Endothelial cell (in vitro differentiated cells): ENCODE measurements at places on chromosomes 5 and 9.

- DNase-seq: no peak
These were observed 460 bp upstream of the ACO1 start for GRCh38 chr9:32384002-32384363.

DNA sequence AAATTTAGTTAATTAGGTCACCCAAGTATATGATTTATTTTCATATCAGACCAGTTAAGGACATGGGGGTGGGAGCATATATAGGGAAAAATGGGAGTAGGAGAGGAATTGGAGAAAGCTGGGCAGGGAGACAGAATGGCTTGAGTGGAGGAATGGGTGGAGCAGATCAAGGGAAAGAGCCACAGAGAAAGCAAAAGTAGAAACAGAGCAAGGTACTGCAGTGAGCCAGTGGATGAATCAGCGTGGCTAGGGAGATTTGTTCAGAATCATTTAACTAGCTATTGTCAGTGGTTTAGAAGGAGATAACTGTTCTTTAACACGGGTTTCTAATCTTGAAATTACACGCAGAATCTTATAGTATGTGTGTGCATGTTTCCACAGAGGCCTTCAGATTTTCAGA, 37.4 kb downstream of the SNX24 start:
- no peak for DNase-seq

DNA sequence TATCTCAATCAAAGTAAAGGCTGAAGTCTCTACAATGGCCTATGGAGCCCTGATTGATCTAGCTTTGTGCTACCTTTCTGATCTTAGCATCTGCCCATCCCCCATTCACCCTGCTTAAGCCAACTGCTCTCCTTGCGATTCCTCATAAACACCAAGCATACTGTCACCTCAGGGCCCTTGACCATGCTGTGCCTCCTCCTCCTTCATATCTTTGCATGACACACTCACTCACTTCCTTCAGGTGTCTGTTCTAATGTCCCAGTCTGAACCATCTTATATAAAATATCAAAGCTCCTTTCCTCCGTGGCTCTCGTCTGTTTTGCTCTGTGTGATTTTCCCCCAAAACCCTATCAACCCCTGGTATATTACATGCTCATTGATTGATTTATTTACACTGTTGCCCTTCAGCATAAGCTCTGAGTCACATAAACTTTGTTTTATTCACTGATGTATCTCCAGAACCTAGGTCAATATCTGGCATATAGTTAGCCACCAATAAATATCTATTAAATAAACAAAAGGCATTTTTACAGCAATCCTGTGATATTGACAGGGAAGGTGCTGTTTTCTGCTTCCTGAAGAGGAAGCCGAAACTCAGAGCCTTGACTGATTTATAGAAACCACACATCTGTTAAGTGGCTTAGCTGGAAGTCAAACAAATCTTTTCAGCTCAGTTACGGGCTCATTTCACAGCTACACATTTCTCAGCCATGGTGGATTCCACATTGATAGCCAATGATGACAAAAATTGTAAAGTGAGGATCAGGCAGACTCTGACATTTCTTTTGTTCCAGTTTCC, 103.6 kb downstream of the BOD1 start:
- DNase-seq: no peak

GRCh38 chr5:116420540-116420939, 154.1 kb downstream of the SEMA6A start:
- no peak for DNase-seq

DNA sequence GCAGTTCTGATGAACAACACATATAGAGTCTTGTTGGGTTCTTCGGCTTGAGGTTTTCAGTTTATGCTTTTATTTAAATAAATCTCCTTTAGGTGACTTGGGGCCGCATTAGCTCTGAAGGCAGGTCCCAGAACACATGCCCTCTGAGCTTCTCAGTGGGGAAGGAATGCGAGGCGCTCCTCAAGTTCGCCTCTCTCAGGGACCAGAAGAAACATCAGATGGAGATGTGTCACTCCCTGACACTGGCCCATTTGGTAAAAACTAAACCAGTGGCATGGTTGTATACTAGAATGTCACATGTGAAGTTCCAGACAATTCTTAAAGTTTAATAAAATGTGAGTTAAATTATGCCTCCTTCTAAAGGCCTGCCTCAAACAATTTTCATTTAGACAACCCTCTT, 1.9 kb downstream of the MACROH2A1 start:
- no peak for DNase-seq

DNA sequence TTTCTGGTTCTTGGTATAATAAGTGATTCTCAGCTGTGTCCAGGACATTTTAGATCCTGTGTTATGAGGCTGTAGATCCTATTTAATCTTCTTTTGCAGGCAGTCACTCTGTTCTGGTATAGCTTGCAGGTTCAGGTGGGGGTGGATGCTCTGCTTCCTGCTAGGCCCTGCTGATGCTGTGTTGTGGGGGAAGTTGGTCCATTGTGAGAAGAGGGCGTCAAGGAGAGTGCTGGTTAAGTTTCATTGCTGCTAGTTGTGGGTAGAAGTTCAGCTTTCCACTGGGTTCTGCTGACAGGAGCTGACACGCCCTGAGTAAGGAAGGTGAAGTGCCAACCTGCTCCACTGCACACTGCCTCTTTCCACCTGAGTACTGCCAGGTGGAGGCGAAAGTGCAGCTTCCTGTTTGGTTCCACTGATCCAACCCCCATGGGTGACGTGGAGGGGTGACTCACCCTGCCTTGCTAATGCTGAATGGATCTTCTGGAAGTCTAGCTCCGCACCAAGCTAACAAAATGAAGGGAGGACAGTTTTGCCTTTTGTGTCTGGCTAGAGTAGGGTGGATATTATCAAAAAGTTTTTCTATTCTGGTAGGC, 16.3 kb downstream of the NMRK1 start:
- no peak for DNase-seq

DNA sequence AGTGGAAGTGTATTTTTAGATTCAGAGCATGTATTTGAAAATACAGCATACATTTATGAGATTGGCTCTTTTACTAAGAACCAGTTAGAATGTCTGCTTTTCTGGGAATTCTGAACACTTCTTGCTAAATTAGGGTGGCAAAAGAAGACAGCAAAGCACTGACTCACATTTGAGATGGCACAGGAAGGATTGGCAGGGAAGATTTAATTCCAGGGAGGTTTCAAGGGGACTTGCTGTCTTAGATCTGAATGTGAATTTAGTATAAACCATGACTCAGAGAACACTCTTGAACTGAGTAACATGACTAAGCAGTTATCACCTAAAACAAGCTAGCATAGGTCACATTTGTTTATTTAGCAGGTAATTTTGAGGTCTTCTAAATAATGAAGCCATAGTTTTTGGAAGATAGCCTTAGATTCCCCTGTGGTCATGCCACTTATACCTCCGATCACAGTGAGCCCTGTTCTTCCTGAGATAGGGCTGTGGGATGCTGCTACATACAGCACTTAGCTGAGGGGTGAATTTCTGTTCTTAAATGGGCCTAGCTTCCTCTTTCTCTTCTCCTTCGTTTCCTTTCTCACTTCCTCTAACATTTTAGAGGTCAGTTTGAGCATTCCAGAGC, 173.8 kb downstream of the PCSK1 start:
- no peak for DNase-seq

DNA sequence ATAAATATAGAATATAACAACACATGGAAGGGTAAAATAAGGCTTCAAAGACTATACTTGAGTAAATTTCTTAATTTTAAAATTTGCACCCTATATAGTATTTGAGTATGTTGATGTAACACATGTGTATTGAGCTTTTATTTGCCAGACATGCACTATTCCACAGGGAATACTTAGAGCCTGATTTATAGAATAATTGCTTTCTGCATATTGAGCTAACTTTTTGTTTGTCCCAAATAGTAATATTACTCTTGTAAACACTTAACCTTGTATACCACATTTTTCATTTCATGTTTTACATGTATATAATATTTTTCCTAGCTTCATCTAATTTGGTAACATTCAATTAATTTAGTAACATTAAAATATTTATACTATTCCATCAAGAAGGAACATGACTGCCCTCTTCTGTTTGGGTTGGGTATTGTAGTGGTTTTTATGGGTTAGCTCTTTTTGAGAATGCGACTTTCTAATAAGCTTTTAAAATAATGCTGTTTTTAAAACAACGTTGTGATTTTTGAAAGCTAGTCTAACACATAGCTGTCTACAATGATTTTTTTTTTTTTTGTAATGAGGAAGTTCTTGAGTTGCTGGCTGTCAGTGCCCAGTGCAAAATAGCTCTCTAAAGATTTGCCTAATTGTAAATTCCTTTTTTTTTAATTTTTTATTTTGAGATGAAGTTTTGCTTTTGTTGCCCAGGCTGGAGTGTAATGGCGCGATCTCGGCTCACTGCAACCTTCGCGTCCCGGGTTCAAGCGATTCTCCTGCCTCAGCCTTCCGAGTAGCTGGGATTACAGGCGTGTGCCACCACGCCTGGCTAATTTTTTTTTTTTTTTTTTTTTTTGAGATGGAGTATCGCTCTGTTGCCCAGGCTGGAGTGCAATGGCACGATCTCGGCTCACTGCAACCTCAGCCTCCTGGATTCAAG, 4.8 kb downstream of the SUB1 start:
- DNase-seq: peak; percentile 45

- peak; percentile 39 for DNase-seq
These were observed 2.1 kb downstream of the TLN1 start for GRCh38 chr9:35729700-35730485.

DNA sequence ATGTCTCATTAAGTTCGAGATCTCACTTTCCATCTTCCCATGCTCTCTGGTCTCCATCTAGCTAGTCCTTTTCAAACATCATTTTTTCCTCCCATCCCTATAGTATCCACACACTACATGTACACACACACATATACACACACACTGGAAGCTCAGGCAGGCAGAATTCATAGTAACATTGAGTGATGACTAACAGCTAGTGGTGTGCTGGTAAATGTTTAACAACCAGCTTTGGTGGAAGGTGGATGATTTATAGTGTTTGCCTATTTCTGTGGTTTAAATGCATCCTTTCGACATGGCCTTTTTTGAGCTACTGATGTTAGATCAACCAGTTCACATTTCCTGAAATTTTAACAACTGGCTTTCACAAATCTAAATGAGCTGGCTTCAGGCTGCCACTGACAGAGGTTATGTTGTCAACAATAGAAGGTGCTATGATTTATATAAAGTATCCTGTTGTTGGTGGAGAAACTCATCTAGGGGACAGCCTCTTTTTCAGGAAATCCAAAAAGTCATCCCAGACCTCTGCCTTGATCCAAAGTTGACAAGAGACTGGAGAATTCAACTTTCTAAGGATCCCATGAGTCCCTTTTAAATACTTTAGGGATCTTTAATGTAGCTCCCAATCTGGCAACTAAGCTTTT, 117.8 kb downstream of the CCDC192 start:
- no peak for DNase-seq

- DNase-seq: no peak
These were observed 103.2 kb upstream of the ELL2 start for GRCh38 chr5:96064877-96065276.

DNA sequence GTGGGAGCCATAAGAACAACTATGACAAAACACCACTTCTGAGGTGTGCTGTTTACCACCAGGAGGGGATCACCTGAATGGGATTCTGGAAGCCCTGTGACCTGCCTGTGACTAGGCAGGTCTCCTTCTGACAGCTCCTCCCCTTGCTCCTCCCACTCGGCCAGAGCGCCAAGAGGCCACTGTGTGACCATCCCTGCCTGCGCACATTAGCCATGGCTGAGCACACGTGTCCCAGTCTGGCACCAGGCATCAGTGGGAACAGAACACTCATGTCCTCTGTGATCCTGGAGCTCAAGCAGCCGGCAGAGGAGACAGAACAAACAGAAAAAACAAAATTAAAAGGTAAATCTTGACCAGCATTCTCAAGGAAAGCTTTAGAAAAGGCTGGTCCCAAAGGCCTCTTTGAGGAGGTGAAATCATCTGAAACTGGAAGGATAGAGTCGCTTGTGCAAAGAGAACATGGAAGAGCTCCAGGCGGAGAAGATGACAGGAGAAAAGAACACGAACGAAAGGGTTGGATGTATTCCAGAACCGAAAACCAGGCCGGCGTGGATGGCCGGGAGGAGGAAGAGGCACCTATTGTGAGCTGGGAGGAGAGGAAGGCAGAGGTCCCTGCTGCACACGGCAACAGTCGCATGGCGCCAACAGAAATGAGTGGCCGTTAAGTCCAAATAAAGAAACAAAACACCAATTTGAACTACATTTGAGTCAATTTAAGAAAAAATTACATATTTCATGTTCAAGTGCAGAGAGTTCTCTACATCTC, 5.1 kb downstream of the MED10 start:
- no peak for DNase-seq

DNA sequence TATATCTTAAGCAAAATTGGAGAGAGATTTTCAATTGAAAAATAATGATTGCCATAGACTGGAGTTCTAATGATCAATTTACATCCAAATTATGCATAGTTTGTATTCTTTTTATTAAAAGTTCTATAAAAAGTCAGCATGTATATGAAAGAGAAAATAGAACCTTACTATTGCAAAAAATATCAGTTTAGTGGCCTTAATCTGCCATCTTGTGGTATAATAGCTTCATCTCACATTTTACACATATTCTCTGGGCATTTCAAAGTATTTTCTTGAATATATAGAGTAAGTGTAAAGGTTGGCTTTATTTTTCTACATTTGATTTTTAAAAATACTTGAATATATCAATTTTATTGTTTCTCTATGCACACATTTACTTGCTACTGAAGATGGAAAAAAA, 1858.6 kb upstream of the CDH9 start:
- no peak for DNase-seq

DNA sequence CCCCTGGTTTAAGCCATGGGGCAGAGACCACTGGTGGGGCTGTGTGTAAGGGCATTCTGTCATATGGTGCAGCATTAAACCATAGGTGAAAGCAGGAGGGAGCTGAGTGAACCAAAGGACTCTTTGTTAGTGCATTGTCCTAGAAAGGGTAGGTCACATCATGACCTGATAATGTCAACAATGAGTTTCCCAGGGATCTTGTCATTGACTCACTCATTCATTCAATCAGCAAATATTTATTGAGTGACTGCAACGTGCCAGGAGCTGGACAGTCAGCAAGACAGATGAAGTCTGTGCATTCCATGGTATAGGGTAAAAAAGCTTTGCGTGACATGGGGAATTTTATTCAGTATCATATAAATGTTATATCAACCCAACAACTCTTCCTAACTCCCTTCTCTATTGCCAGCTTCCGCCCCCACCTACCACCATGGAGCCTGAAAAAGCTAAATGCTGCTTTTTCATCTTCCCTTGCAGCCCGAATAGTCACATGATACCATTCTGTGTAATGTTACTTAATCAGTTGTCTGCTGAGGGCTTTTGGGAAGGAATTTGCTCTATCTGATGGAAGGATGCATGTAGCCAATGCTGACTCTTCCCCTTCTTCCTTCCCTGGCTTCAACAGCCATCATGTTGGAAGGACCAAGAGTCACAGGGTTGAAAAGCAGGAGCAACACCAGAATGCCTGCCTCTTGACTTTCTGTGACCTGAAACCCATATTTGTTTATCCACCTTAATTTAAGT, 11.5 kb upstream of the OTULINL start:
- DNase-seq: no peak

- no peak for DNase-seq
These were observed 96.0 kb upstream of the SLC28A3 start for GRCh38 chr9:84436386-84437109.

DNA sequence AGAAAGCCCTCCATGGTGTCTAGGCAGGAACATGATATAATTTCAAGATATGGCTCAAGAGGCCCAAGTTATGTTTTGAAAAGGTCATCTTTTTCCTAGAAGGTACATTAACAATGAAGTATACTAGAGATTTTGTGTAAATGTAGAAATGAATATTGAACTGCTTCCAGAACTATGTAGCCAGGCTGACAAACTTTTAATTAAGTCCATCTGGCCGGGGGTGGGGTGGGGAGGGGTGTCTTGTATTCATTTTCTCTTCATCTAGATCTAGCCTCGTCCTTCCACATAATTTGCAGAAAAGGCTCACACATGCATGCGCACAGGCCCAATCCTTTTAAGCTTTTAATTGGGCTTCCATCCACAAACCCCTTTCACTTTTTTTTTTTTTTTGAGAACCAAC, 323.3 kb downstream of the ARL15 start:
- no peak for DNase-seq
